ENCODE measurements at places on chromosomes 1 and 21.

DNA sequence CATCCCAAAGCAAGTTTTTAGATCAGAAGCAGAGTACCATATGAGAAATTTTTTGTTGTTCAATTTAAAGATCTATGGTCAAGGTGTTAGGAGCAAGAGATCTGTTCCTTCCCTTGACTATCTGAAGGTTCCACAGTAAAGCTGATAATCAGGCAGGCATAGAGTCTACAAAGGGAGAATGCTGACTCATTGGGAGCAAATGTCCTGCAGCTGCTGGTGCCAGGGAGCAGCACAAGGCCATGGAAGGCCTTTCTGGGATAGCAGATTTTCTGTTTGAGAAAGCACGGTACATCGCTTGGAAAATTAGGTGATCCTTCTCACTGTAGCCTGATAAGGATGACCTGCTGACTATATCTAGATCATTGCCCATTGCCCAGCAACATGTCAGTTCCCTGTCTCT, 210.1 kb upstream of the C1orf87 start:
- DNase-seq = peak; percentile 2

DNA sequence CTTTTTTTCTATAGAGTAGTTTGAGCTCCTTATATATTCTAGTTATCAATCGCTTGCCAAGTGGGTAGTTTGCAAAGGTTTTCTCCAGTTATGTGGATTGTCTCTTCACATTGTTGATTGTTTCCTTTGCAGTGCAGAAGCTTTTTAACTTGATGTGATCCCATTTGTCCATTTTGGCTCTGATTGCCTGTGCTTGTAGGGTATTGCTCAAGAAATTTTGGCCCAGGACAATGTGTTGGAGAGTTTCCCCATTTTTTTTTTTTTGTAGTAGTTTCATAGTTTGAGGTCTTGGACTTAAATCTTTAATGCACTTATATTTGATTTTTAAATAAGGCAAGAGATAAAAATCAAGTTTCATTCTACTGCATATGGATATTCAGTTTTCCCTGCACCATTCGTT, 774.8 kb upstream of the ADAMTS5 start:
- DNase-seq = no peak

GRCh38 chr1:8078176-8078671, 52.1 kb upstream of the ERRFI1 start:
- no peak for DNase-seq

DNA sequence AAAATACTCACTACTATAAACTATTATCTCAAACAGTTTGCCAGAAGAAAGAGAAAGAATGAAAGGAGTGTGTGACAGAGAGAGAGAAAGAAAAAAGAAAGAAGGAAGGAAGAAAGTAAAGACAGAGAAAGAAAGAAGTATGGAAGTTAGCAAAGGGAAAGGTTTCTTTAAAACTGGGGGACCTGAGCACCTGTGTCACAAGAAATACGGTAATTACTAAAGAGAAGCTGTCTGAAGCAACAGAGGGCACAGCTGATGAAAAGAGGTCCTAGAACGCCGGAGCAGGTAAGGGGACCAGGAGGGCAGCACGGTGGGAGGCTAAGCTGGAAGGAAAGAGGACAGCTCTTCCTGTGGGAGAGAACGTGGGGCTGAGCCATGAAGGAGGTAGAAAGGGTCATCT, 163.6 kb downstream of the DSCAM start:
- no peak for DNase-seq

DNA sequence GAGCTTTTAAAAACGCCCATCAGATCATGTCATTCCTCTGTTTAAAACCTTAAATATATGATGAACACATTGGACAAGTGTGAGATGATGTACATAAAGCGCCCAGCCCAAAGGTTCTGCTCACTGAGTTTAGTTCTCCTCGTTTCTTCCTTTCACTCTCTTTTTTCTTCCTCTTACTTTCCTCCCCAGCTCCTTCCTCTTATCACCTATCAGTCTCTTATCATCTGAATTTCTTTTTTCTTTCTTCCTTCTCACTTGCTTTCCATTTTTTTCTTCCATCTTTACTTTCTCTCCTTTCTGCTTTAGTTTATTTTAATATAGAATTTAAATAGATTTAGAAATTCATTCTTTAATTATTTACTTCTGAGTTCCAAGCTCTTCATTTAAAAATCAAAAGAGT, 17.8 kb upstream of the POGZ start:
- no peak for DNase-seq

- no peak for DNase-seq
These were observed 154.1 kb downstream of the ZBTB18 start for GRCh38 chr1:244205171-244205570.

DNA sequence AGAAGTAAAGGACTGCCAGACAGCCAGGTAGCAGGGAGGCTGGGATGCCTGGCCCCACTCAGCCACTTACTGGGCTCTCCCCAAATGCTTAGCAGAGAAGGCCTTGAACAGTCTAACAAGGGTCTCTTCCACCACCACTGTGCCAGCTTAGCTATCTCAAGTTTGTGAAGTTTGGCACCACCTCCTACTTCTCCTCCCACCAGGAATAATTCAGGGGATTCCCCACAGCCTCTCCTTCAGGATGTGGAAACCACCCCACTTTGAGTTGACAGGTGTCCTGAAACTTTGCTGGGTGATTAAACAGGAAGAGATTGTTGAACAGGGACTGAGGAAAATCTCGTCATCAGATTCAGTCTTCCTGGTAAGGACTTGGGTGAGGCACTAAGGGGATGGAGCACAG, 59.4 kb upstream of the ATP1B1 start:
- DNase-seq = no peak

DNA sequence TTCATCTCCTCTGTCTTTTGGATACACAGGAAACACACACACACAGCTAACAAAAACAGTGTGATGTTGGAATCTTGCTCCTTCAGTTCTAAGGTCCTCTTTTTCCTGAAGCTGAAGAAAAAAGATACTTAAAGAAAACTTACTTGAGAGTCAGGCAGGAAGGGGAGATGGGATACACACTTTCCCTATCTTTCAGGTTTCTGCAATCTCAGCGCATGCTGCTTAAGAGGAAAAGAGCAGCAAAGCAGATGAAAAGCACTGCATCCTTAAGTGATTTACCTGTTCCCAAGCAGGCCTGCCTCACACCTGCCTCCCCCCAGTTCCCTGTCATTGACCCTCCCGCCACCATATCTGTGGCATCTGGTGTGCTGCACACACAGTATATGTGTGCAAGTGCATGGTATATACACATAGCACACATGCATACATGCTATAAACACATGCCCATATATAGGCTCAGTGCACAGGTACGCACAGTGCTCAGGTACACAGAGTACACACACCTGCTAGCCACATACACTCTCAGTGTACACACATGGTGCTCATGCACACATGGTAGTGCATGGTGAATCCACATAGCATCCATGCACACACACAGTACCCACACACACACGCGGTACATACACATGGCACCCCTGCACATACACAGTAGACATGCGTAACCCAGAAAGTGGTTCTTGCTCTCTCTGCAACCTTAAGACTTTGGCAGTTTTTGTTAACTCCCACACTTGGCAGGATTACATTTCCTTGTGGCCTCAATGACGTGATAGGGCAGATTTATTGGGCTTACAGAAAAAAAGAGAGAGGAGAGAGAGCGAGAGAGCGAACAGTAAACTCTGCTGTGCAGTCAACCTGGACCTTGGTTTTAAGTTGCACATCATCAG, 166.9 kb downstream of the TOMM20 start:
- DNase-seq = no peak

GRCh38 chr1:53616511-53616910, 122.5 kb downstream of the GLIS1 start:
- no peak for DNase-seq

GRCh38 chr1:219359126-219359525, 185.4 kb downstream of the LYPLAL1 start:
- no peak for DNase-seq

DNA sequence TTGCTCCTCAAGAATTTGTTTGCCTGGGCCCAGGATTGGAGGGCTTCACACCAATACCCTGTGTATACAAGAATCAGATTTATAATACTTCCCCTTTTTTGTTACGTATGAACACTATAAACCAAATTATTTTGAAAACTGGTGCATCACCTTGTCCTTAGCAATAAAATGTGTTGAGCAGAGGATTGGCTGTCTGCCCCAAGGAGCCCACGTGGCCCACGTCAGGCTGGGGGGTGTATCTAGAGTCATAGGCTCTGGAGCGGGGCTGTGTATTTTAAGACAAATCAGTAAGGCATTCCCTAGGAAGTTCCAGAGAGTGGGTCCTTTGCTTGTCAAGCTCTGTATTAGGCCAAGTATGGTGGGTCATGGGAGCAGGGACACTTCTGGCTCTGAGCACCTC, 2.0 kb upstream of the ST3GAL3 start:
- no peak for DNase-seq

DNA sequence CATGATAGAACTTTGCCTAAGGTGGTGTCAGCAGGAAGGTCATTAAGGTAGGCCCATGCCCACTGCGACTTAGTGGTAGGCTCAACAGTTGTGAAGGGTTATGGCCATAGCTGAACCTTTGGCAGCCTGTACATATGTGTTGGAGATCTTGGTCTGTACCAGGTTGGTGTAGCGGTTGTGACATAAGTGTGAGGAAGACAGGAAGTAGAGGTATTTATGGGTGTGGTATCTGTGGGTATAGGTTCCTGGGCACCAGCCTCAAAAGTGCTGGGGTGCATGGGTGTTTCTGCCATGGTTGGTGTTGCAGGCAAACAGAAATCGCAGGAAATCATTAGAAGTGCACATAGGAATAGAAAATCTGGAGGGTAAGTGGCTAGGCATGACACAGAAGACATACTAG, 18.6 kb upstream of the LRIF1 start:
- no peak for DNase-seq

DNA sequence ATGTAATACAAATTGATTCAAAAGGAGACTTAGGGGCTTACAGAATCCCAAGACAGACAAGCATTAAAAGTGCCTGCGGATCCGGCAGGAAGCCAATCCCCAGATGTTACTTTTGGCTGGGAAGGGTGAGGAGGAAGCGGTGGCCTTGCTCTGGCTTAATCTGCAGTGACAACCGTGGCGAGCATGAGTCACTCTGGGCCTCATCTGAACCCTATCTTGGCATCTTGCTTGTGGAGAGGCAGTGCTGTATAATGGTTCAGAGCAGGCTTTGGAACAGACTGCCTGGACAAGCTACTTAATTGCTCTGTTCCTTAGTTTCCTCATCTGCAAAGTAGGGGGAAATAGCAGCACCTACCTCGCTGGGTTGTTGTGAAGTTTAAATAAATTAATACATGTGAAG, 74.1 kb downstream of the XCL2 start:
- no peak for DNase-seq
